ENCODE measurements at places on chromosomes 2 and 18.

DNA sequence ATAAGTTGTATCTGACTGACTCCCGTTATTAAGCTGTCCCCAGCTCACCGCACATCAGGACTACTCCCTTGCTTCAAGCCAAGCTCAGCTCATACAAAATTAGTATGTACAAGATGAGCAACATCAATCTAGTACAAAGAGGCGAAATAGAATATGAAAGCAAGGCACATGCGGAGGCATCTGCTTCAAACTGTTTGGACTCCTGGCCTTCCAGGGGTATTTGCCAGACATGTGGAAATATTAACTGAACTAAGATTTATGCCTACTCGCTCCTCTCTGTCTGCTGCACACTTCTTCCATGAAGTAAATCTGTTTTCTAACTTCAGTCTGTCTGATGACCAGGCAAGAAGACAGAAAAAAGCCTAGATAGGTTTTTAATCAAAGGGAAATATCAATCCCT is 499.8 kb downstream of the PID1 start:
- no peak for DNase-seq

- DNase-seq, result no peak
Measured at GRCh38 chr2:232761301-232761907, 15.0 kb downstream of the KCNJ13 start.

GRCh38 chr2:101230541-101231001 is 22.1 kb upstream of the CNOT11 start:
- DNase-seq, result no peak

GRCh38 chr2:231133365-231134099 is 8.7 kb upstream of the HTR2B start:
- DNase-seq, result no peak

DNA sequence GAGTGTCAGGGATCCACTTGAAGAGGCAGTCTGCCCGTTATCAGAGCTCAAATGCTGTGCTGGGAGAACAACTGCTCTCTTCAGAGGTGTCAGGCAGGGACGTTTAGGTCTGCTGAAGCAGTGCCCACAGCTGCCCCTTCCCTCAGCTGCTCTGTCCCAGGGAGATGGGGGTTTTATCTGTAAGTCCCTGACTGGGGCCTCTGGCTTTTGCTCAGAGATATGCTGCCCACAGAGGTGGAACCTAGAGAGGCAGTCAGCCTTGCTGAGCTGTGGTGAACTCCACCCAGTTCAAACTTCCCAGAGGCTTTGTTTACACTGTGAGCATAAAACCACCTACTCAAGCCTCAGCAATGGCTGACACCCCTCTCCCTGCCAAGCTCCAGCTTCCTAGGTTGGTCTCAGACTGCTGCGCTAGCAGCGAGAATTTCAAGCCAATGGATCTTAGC is 38.1 kb downstream of the PLEK start:
- no peak for DNase-seq

GRCh38 chr18:3690764-3691066 is 240.7 kb downstream of the TGIF1 start:
- DNase-seq, result no peak

GRCh38 chr18:58687871-58688308 is 16.6 kb downstream of the MALT1 start:
- peak; percentile 38 for DNase-seq

GRCh38 chr2:11998626-11999378 is 252.4 kb downstream of the LPIN1 start:
- DNase-seq, result no peak

GRCh38 chr2:11505652-11506610 is 27.9 kb upstream of the GREB1 start:
- no peak for DNase-seq

- DNase-seq, result no peak
Measured at GRCh38 chr2:196183528-196184231, 12.3 kb upstream of the STK17B start.

GRCh38 chr2:140589273-140589672 is 1541.5 kb downstream of the LRP1B start:
- DNase-seq, result no peak
